Stimulated activated CD4-positive, alpha-beta T cell treated with anti-CD3 and anti-CD28 coated beads, TNF-alpha, amount 100 ng/mL, for 4 hours (primary cell): ENCODE measurements at places on chromosomes 2 and 18.

DNA sequence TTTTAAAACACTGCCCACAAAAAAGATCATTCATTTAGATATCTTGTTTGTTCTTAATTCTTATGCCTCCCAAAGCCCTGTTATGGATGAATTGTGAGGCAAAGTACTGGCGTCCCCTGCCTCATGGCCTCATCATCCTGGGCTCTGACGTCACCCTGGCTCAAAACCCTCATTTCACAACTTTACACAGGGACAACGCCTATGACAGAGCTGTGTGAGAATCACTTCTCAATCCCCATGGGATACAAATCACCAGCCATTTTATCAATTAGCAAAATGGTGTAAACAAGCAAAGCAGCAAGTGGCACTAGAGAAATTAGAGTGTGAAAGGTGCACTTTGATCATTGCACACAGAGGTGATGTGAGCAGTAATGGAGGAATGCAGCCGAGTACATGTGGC lies 16.6 kb downstream of the FHOD3 start:
- DNase-seq, result no peak

- DNase-seq, result peak; percentile 69
Observed at GRCh38 chr2:110204408-110205385, at the start of gene NPHP1. Gene NPHP1, minus strand, starts transcription at chr2:110205013. Its CDS starts 45 bp downstream, at chr2:110204968.

- DNase-seq, result no peak
Observed at GRCh38 chr2:65437392-65438135, 5.2 kb upstream of the SPRED2 start.

GRCh38 chr2:56217106-56217505 lies 33.3 kb downstream of the CCDC85A start:
- DNase-seq, result no peak

GRCh38 chr18:75546964-75547363 lies 119.5 kb upstream of the SMIM21 start:
- DNase-seq, result no peak

DNA sequence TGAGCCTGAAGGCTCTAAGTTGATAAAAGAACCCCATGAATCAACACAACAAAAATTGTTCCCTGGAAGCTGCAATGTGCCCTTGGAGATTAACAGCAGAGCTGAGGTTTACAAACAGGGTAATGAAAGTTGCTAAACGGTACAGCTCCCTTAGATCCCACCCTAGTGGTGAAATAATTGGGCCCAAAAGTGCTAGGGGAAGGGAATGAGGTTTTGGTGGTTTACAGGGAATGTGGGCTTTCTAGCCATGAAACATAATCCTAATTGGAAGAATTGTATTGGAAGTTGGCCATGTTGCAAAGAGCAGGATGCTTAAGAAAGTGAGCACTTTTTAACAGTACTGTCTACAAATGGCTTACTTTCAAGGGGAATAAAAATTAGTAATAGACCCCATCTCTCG lies 180.2 kb upstream of the SMIM21 start:
- DNase-seq, result no peak

- no peak for DNase-seq
Observed at GRCh38 chr2:99365661-99366060, 28.5 kb downstream of the EIF5B start.

- DNase-seq, result no peak
Observed at GRCh38 chr2:192513575-192513974, 318.8 kb upstream of the TMEFF2 start.

DNA sequence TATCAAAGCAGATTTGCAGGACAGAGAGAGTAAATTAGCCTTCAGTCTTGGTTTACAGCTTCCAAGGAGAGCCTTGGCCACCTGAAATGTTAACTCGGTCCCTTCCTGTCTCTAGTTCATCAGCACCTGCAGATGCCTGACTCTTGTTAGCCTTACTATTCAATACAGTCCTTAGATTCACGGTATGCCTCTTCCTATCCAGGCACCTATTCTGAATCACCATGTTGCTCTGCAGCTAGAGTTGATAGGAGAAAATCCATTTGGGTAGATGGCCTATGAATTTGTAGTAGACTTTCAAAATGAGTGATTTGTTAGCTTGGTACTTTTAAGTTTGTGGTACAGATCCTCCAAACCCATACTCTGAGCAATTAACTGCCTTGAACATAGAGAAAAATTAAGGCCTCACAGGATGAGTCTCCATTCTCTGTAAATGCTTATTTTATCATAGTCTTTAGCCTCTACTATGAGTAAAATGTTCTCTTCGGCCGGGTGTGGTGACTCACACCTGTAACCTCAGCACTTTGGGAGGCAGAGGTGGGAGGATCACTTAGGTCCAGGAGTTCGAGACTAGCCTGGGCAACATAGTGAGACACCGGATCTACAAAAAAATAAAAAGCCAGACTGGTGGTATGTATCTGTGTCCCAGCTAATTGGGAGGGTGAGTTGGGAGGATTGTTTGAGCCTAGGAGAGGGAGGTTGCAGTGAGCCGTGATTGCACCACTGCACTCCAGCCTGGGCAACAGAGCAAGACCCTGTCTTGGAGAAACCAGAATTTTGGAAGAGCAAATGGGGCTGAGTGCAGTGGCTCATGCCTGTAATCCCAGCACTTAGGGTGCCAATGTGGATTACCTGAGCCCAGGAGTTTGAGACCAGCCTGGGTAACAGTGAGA lies 32.9 kb downstream of the PTCD3 start:
- no peak for DNase-seq

DNA sequence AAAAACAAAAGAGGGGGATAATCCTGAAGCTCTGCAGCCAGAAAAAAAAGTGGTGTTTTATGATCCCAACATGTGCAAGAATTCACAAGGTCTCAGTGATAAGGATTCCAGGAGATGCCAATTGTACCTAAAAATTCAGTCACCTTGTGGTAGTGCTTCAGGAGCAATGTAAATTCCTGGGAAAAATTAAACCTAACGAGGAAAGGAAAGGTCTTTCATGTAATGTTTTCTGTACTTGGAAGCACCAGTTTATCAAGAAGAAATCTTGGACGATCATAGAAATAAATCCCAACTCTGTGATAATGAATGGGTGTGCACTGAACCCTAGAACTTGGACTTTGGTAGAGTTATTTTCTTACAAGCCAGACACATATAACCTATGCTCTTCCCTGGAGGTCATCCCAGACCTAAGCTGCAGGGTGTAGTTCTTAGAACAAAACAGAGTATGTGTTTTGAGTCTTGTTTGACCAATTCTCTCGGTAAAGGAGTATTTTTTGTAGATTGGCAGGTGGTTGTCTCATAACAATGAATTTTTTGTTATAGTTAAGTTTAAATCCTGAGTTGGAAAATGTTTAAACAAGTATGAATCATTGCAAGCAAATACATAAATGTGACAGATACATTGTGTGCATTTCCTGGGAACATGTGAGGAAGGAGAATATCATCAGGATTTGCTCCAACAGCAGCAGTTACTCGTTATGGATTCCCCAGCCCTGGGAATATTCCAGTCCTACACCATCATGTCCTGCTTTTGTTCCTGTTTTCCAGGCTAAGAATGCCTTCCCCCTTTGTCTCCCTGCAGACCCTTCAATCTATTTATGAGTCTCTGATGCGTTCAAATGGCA lies 224.6 kb downstream of the NAPG start:
- no peak for DNase-seq

GRCh38 chr18:27583466-27583865 lies 398.4 kb upstream of the CHST9 start:
- DNase-seq, result no peak

GRCh38 chr18:45355944-45356520 lies 259.2 kb upstream of the SLC14A2 start:
- no peak for DNase-seq

DNA sequence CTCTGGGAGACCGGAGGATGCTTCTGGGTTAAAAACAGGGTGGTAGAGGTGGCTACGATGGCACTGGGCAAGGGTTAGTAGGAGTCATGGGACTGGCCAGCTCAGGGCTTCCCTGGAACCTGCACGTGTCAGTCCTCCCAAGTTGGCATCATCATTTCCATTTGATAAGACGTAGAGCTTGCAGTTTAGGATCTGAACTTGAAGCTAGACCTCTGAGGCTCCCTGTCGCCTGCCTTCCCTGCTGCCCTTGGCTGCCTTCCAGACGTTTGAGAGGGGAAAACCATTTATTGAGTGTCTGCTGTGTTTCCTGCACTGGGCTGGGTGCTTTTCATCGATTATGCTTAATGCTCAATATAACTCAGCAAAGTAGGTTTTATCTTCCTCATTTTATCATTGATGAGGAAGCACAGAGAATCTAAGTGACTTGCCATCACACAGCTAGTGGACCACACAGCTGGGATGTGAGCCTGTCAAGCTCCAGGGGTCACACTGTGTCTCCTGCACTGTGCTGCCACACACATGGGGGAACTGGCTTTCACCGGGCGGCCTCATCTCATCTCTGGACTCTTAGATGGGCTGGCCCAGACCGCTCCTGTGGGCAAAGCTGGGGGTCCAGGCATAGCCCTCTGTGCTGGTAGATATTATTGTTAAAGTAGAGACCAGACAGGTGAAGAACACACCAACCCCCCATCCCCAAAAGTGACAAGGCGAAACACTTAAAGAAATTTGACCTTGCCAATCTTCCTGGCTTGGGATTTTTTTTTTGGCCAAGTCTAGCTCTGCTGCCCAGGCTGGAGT lies 7.8 kb downstream of the NT5DC4 start:
- no peak for DNase-seq

- DNase-seq, result no peak
Observed at GRCh38 chr18:5997361-5997760, 102.0 kb upstream of the TMEM200C start.

DNA sequence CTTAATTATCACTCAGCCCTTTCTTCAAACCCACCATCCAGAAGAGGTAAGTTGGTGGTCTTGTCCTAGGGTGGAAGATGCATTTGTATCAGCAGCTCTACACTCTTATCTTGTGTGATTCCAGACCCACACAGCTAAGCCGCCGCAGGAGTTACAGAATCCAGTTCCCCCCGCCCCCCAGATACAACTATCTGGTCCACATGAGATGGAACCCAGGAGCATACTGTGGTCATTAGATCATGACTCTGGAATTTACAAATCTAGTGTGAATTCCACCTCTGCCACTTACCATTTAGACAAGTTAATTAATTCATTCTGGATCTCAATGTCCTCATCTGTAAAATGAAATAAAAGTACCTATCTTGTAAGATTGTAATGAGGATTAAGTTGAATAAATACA lies 486.4 kb downstream of the BCL11A start:
- no peak for DNase-seq

DNA sequence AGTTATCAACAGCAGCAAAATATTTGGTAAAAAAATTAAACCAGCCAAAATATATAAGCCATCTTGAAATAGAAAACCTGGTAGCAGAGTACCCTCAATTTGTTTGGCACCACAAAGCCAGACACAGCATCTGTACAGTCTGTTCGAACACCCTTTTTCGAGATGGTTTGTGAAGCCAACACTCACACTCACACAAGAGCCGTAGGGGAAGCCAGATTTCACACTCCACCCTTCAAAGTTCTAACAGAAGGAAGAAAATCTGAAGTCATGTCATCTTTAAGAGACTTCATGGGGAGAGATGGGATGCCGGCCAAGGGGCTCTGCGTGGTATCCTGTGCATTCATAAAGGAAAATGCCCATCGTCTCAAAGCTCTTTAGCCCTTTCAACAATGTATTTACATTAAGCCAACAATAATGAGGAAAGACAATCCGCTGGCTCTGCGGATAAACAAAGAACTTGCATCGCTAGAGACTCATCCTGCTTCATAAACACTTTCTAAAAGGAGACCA lies 451.5 kb upstream of the CHST9 start:
- no peak for DNase-seq

DNA sequence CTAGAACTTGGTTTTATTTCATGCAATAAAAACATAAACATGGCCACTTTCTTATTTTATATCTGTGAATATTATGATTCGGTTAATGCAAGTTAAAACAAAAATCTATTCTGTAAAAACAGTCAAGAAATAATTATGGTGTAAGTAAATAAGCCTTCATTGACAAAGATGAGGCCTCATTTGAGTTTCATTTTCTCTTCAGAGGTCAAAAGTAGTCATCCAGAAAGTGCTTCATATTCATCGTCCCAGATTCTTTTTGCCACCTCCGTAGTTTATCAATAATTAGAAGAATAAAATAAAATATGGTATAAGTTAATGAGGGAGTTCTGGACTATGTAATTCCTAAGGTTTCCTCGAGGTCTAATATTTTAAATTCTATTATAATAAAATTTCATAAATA lies 19.4 kb upstream of the HNRNPA3 start:
- no peak for DNase-seq

DNA sequence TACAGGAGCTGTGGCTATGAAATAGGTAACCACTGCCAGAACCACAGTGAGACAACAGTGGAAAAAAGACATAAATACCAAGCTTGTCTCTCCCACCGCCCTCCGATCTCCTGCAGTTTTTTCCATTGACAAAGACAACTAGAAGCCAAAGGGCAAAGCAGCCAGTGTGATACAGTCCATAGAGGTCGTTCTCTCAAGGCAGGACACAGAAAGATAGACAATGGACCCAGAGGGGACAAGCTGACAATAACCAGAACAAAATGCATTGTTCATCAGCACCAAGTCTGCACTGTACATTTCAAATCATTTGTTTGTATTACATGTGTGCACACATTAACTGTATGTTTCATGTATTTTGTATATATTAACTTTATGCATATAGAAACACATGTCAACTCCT lies 233.0 kb upstream of the NOL4 start:
- DNase-seq, result no peak

DNA sequence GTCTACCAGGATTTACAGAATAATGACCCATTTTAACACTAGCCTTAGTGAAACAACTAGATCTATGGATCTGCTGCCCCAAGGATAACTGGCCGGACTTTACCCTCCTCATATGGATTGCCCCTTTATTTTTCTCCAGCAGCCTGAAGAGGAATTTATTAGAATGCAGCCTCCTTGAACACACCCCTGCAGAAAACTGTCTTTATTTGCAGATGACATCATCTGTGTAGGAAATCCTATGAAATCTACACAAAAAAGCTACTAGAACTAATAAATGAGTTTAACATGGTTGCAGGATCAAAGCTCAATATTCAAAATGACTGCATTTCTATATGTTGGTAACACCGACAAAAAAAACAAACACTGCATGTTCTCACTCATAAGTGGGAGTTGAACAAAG lies 29.6 kb downstream of the LBH start:
- DNase-seq, result no peak

DNA sequence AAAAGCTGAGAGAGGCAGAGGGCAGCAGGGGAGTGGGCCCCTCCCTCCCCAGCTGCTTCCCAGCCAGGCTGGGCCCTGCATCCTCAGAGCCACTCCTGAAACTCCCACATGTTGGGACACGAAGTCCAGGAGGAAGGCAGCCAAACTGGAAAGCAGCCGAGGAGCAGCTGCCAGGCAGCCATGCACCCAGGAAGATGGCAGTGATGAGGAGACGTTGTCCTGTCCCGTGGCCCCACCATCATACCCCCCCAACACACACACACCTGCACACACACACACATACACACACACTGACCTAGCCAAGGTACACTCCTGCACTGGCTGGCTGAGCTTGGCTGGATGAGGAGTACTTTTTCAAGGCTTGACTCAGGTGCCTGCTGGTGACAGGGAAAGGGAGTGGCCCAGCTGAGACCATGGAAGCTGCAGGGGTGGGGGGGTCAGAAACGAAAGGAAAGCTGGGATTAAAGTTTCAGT lies 106.0 kb downstream of the CYP26B1 start:
- DNase-seq, result no peak
